Retinal pigment epithelial cell (primary cell): ENCODE measurements at places on chromosomes 5 and 9.

GRCh38 chr5:118088448-118088847 lies 899.9 kb downstream of the DTWD2 start:
- DNase-seq, result no peak

DNA sequence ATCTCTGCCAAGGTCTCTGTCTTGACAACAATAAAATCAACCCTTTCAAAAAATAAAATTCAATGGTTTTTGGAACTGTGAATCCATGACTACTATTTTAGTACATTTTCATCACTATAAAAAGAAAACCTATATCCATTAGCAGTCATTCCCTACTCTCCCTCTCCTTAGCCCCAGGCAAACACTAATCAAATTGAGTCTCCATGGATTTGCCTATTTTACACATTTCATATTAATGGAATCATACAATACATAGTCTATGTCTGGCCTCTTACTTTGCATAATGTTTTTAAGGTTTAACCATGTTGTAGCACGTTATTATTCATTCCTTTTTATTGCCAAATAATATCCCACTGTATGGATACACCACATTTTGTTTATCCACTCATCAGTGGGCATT lies 24.1 kb downstream of the RIGI start:
- no peak for DNase-seq

DNA sequence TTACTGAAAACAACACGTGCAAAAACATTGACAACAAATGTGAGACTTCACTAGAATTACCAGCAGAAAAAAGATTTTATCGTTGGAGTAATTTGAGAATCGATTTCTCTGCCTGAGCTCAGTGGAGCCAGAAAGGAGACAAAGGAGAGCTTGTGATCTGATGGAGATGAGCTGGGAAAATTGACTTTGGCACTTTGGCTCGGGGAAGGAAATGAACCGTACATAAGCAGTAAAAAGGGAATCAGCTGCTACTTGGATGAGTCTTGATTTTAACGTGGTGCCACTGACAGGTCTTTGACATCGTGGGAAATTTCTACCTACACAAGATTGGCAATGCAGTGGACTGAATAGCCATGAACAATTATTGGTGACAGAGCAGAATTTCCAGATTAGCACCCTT lies 244.7 kb upstream of the RPS23 start:
- no peak for DNase-seq

- no peak for DNase-seq
Observed at GRCh38 chr5:131981516-131981915, 29.9 kb downstream of the ACSL6 start.

- no peak for DNase-seq
Observed at GRCh38 chr5:168843277-168844015, 264.3 kb upstream of the PANK3 start.

- DNase-seq, result no peak
Observed at GRCh38 chr5:101461455-101461854, 558.4 kb upstream of the ST8SIA4 start.

- DNase-seq, result no peak
Observed at GRCh38 chr9:19648672-19649071, 140.2 kb downstream of the SLC24A2 start.

- DNase-seq, result no peak
Observed at GRCh38 chr9:121731919-121732318, 80.5 kb downstream of the DAB2IP start.

DNA sequence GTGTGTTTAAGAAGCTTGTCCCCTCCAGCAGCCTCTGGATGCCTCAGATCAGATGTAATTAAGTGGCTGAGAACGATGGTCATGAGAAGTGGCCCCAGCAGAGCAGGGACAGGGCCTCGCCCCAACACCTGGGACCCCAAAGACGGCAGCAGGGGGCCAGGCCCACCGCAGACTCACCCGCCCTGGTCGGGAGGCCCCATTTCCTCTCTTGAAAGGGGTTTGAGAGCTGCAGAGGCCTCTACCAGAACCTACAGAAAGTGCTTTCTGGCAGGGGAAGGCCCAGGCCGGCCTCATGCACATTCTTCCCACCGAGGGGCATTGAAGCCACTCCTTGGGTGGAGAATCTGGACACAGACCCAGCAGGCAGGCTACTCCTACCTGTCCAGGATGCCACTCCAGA lies 85.2 kb upstream of the FCN2 start:
- no peak for DNase-seq

GRCh38 chr5:127916885-127917573 lies 166.5 kb upstream of the SLC12A2 start:
- DNase-seq, result no peak

- DNase-seq, result no peak
Observed at GRCh38 chr9:37593883-37594448, 1.6 kb upstream of the TOMM5 start.

DNA sequence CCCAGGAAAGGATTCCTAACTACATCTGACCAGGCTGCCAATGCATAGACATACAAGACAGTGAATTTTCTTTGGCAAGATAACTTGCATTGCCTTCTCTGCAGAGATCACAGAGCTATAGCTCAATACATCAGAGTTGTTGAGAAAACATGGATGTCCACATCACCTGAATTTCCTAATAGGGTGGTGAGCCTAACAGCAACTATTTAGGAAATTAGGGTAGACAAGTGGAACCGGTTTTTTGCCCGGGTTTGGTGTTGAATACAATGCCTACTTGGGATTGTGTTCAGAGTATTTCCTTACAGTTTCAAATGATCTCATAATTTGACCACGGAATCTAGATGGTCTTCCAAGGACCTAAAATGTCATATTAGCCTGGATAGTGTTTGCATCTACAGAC lies 262.7 kb downstream of the KIF4B start:
- no peak for DNase-seq

- DNase-seq, result no peak
Observed at GRCh38 chr5:132283423-132284043, 10.7 kb upstream of the SLC22A4 start.

DNA sequence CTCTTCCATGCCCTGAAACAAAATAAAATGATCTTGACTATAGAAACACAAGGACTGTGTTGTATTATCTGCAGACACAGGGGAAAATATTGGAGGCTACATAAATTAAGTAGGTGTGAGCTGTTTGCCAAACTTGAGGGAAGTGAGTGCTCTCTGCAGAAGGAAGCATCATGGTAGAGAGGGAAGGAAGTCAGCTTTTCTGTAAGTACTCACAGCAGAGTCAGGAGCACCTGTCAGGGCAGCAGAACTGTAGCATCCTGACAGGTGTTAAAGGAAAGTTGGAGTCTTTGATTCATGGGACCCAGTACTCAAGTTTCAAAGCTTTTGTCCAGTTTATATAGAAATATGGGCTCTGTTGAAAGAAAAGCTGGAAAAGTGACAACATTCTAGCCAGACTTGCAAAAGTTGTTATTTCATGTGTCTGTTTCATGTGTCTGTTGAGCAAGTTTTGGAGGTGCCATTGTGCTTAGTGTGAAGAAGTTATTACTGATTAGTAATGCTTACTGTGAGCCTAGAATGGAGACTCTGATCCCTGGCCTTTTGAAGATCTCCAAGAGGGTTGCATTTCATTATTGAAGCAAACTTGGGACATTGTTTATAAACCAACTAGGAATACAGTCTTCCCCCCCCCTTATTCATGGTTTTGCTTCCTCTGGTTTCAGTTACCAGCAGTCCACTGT lies 194.7 kb downstream of the SPATA31D1 start:
- DNase-seq, result no peak

DNA sequence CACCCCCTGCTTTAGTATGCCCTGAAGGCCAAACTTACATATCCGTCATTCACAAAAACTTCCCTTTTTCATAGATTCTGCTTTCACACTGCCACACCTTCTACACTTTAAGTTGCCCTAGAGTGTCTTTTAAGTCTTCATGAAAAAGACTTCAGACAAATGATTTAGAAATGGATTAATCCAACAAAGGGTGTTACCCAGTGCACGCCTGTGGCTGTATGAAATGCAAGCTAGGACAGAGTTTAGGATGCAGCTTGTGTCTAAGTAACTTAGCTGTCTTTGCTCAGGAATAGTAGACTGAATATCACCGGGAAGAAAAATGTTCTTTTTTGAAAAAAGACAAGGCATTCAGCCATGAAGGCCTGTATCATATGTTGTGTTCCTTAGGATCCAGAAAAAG lies 210.0 kb downstream of the MPDZ start:
- no peak for DNase-seq

DNA sequence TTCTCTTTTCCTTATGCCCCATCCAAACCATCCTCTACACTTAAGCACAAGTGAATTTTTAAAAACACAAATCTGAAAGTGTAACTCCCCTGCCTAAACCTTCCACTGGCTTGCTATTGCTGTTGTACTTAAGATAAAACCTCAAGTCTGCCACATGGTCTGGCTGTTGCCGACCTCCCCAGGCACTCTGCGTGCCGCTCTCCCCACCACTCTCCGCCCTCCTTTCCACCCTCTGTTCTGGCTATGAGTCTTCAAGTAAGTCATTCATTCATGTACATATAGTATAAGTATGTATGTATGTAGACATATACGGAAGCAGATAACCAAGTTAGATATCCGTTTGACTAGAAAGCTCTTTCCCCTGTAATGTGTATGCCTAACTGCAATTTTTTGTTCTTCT lies 94.7 kb upstream of the ANKRD55 start:
- DNase-seq, result no peak

DNA sequence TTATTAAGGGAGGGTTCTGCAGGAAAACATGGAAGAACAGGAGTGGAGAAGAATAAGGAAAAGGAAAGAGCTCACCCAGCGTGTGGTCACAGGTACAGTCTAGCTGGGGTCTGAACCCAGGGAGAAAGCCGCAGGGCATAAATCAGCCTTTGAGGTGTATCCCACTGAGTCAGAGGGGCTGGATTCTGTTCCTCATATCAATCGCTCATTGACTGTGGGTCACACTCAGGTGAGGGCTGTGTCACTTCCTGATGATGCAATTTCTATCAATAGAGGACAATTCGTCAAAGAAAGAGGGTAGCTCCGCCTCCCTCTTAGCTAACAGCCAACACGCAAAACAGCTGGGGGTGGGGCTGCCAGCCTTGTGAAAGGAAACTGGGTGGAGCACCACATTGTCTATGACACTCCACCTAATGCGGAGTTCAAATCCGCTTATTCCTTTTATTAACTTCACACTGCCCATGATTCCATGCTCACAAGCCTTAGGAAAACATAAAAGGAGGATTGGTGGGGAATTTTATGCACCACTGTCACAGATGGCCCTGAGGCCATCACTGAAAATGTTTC lies 176.2 kb downstream of the ICE1 start:
- no peak for DNase-seq

DNA sequence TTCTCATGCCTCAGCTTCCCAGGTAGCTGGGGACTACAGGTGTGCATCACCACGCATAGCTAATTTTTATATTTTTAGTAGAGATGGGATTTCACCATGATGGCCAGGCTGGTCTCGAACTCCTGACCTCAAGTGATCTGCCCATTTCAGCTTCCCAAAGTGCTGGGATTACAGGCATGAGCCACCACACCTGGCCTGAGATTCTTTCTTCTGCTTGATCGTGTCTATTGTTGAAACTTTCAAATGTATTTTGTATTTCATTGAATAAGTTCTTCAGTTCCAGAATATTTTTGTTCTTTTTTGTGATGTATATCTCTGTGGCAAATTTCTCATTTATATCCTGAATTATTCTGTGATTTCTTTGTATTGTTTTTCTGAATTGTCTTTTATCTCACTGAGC lies 1063.3 kb upstream of the WWC1 start:
- DNase-seq, result no peak

GRCh38 chr9:131918481-131918880 lies 161.2 kb downstream of the MED27 start:
- DNase-seq, result no peak

GRCh38 chr5:62494772-62495171 lies 82.2 kb downstream of the IPO11 start:
- DNase-seq, result no peak

DNA sequence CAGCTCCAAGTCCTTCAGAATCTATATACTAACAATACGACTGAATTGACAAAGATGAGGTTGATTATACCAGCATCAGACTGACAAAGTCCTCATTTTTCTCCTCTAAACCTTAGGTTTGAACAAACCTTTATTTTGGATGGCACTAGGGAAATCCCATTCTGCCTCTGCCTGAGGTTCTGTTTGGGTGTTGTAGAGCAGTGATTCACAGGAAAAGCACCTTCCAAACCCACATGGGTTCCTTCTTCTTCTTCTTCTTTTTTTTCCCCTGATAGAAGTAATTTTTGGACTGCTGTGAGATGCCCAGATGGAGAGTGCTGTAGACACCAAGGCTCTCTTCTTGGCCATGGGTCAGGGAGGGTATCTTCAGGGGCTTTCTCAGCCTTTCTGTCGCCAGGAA lies 164.9 kb upstream of the PAPPA start:
- no peak for DNase-seq

DNA sequence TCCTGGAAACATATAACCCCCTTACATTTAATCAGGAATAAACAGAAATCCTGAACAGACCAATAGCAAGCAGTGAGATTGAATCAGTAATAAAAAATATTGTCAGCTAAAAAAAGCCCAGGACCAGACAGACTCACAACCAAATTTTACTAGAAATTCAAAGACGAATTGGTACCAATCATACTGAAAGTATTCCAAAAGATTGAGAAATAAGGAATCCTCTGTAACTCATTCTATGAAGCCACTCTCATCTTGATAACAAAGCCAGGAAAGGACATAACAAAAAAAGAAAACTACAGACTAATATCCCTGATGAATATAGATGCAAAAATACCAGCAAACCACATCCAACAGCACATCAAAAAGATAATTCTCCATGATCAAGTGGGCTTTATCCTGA lies 714.0 kb downstream of the SEMA5A start:
- DNase-seq, result no peak
